ENCODE measurements at places on chromosomes 3 and 15.

DNA sequence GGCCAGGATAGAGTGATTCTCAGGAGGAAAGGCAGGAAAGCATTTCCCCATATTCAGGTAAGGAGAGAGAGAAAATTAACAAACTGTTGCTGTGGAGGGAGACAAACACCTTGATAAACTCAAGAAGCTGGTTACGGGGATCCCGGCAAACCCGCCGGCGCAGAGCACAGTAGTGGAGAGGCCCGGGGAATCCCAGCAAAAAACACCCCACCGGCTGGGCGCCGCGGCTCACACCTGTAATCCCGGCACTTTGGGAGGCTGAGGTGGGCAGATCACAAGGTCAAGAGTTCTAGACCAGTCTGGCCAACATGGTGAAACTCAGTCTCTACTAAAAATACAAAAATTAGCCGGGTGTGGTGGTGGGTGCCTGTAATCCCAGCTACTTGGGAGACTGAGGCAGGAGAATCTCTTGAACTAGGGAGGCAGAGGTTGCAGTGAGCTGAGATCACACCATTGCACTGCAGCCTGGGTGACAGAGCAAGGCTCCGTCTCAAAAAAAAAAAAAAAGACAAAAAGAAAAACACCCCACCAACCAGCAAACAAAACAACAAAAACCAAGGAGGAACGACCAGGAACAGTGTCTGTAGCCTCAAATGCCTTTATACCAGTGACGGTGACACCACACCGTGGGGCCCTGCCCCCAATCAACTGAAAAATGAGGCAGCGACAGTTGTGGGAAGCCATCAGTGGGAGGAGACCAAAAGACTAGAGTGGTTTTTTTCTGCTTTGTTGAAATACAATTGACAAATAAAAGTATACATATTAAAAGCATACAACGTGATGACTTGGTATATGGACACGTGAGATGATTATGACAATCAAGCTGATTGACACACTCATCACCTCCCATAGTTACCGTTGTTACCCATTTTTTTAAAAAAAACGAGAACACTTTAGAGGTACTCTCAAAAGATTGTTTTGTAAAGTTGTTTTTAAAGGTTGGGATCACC, 40.2 kb upstream of the IDH2 start:
- DNase-seq = no peak
- no peaks in the 10 kb centered on the region for H3K27me3 ChIP-seq
- peak overlapping the region; percentile 15 for H3K4me3 ChIP-seq

GRCh38 chr3:33372218-33373081, 67.8 kb downstream of the UBP1 start:
- H3K27ac ChIP-seq = no peak overlapping the region
- no peak for DNase-seq

DNA sequence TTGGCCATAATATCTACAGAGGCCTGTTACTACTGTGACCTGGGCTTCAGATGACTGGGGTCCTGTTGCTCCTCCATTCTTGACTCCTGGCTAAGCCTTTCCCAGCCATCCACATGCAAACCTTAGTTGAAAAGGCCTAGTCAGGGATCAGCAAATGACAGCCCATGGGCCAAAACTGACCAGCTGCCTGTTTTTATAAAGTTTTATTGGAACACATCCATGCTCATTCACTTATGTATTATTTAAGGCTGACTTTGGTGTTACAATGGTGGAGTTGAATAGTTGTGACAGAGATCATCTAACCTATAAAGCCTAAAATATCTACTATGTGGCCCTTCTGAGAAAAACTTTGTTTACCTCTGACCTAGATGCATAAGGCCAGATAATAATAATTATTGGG, 16.8 kb upstream of the SLC4A7 start:
- no peak for DNase-seq
- no peaks in the 10 kb centered on the region for H3K27me3 ChIP-seq
- no peaks in the 10 kb centered on the region for H3K36me3 ChIP-seq
- no peak overlapping the region for H3K27ac ChIP-seq
- no peak overlapping the region for H3K4me3 ChIP-seq
- H3K4me1 ChIP-seq = no peaks in the 10 kb centered on the region

GRCh38 chr3:63089751-63090132, 188.4 kb upstream of the SYNPR start:
- no peak overlapping the region for H3K4me3 ChIP-seq
- H3K4me1 ChIP-seq = no peaks in the 10 kb centered on the region
- no peaks in the 10 kb centered on the region for H3K36me3 ChIP-seq
- DNase-seq = no peak

GRCh38 chr3:10546820-10547263, 41.5 kb upstream of the ATP2B2 start:
- DNase-seq = no peak
- peaks cover 12% of the 10 kb centered on the region for H3K4me1 ChIP-seq
- H3K27me3 ChIP-seq = peaks cover under 1% of the 10 kb centered on the region
- no peak overlapping the region for H3K27ac ChIP-seq

- H3K27ac ChIP-seq = no peak overlapping the region
- no peaks in the 10 kb centered on the region for H3K36me3 ChIP-seq
- H3K4me1 ChIP-seq = no peaks in the 10 kb centered on the region
Measured at GRCh38 chr15:94677202-94677790, 445.9 kb downstream of the MCTP2 start.

GRCh38 chr15:101426761-101427333, 62.7 kb downstream of the PCSK6 start:
- H3K36me3 ChIP-seq = no peaks in the 10 kb centered on the region
- no peak overlapping the region for H3K4me3 ChIP-seq
- H3K4me1 ChIP-seq = no peaks in the 10 kb centered on the region
- no peak for DNase-seq
- H3K27me3 ChIP-seq = peaks cover 9% of the 10 kb centered on the region

GRCh38 chr3:66353530-66353929, 132.7 kb downstream of the SLC25A26 start:
- DNase-seq = no peak
- no peaks in the 10 kb centered on the region for H3K27me3 ChIP-seq
- peak overlapping the region; percentile 43 for H3K4me3 ChIP-seq
- peaks cover 42% of the 10 kb centered on the region for H3K4me1 ChIP-seq
- H3K27ac ChIP-seq = peak overlapping the region; percentile 69

DNA sequence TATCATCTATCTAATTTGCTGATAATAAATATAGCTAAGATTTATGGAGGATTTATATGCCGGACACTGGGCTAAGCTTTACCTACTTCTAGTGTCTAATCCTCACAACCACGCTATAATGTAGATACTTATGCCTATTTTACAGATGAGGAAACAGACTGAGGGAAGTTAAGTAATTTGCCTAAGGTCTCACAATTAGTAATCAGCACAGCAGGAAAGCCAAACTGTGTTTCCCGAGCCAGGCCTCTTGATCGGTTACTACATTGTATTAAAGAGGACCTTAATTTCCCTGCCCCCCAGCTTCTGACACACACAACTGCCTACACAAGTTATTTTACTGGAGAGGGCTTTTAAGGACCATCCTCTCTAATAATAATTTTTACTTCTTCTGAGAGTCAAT, 40.9 kb downstream of the ONECUT1 start:
- H3K4me1 ChIP-seq = no peaks in the 10 kb centered on the region
- H3K4me3 ChIP-seq = no peak overlapping the region
- H3K27ac ChIP-seq = no peak overlapping the region
- peaks cover 61% of the 10 kb centered on the region for H3K27me3 ChIP-seq

DNA sequence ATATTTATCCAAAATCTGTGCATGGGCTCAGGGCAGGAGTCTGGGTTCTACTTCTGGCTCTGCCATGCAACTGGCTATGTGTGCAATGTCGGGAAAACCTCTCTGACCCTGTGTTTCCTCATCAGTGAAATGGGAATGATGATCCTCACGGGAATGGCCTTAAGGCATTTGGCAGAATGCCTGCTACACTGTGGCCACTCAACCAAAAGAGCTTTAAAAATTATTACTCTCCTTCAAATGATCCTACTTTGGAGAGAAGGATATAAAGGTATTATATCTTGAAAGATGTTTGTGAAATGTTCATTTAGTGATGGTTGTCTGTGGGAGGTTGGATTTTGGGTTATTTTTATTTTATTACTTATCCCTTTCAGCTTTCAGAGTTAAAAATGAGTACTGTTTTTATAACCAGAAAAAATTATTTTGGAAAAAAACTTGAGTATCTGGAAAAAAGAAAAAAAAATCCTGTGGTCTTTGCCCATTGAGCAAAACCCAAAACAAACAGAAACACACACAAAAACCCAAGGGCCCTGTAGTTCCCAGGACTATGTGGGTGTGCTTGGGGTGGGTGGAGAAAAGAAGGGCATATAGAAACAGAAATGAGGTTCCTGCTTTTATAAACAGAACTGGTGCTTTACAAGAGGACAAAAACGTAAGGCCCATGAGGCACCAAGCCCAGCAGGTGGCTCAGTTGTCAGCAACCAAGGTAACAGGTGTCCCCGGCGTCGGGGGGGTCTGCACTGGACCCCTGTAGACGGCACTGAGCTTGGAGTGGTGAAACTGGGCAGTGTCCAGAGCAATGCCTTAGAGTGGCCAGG, 22.0 kb downstream of the RGMA start:
- H3K27me3 ChIP-seq = peaks cover 19% of the 10 kb centered on the region
- H3K4me3 ChIP-seq = no peak overlapping the region
- no peaks in the 10 kb centered on the region for H3K36me3 ChIP-seq
- H3K27ac ChIP-seq = no peak overlapping the region
- H3K4me1 ChIP-seq = peaks cover 3% of the 10 kb centered on the region

- H3K4me1 ChIP-seq = no peaks in the 10 kb centered on the region
- no peak overlapping the region for H3K4me3 ChIP-seq
- no peak overlapping the region for H3K27ac ChIP-seq
- DNase-seq = no peak
Measured at GRCh38 chr3:54827776-54828175, 100.1 kb downstream of the LRTM1 start.

DNA sequence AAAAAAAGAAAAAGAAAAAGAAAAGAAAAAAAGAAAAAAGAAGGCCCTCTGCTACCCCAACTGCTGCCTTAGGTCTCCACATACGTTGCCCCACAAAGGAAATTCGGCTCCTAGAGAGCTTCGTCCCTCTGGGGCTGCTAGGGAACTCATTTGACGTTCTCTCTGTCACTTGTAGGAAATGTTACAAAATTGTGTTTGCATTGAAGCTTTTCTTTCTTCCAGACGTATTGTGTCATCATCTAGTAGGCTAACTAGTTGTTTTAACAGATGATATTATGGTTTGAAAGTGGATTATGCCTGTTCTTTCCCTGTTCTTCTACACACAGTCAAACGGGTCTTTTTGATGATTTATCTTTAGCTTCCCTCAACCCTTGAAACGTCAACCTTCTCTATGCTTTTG, 125.3 kb downstream of the BDH1 start:
- no peak overlapping the region for H3K4me3 ChIP-seq
- H3K27me3 ChIP-seq = peaks cover 51% of the 10 kb centered on the region
- H3K36me3 ChIP-seq = no peaks in the 10 kb centered on the region
- no peak overlapping the region for H3K27ac ChIP-seq
- H3K4me1 ChIP-seq = peaks cover 16% of the 10 kb centered on the region

- no peak overlapping the region for H3K27ac ChIP-seq
- H3K36me3 ChIP-seq = no peaks in the 10 kb centered on the region
- no peaks in the 10 kb centered on the region for H3K27me3 ChIP-seq
Measured at GRCh38 chr3:16247282-16248061, 17.3 kb downstream of the DPH3 start.

- H3K4me3 ChIP-seq = no peak overlapping the region
- H3K36me3 ChIP-seq = peaks cover 6% of the 10 kb centered on the region
- no peak overlapping the region for H3K27ac ChIP-seq
- no peaks in the 10 kb centered on the region for H3K4me1 ChIP-seq
Measured at GRCh38 chr3:78734048-78734637, 1033.7 kb downstream of the ROBO1 start.

DNA sequence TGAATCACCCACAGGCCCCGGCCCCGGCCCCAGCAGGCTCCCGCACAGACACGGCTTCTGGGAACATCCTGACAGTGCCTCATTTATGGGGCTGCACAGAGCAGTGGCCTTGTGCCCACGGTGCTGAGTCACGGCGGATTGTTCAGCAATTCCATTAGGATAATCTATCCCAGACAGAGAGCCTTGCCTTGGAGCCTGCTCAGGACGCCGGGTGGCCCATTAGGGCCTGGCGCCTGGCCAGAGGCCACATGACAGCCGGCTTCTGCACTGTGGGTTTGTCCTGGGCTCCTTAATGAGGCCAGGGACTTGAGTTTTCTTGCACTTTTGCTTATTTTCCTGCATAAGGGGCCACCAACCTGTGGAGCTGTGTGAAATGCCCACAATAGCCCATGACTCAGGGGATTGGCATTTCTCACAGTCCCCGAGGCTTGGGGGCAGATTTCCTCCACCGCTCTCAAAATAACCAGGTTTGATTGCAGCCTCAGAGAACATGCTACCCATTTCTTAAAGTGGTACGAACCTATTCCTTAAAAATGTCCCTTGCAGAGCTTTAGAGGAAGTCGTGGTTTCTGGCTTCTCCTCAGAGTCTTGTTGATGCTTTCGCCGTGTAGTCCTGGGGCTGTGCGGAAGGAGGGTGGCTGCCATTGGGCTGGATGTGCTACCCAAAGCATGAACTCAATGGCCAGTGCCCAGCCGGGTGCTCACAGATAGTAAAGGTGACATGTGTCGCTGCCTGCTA, 19.0 kb downstream of the SYNM start:
- H3K27me3 ChIP-seq = peaks cover 19% of the 10 kb centered on the region
- DNase-seq = no peak
- no peak overlapping the region for H3K27ac ChIP-seq
- no peaks in the 10 kb centered on the region for H3K4me1 ChIP-seq

- no peaks in the 10 kb centered on the region for H3K4me1 ChIP-seq
- no peaks in the 10 kb centered on the region for H3K36me3 ChIP-seq
- H3K27me3 ChIP-seq = no peaks in the 10 kb centered on the region
Measured at GRCh38 chr3:58848826-58849225, 182.3 kb upstream of the FAM3D start.

- no peak overlapping the region for H3K4me3 ChIP-seq
- H3K27ac ChIP-seq = no peak overlapping the region
- no peak for DNase-seq
- peaks cover 26% of the 10 kb centered on the region for H3K27me3 ChIP-seq
Measured at GRCh38 chr15:76184650-76185035, 124.9 kb downstream of the TMEM266 start.

GRCh38 chr3:195245531-195245951, 25.4 kb downstream of the XXYLT1 start:
- H3K27me3 ChIP-seq = no peaks in the 10 kb centered on the region
- H3K4me3 ChIP-seq = no peak overlapping the region
- DNase-seq = no peak

Measured in natural killer cell treated with Interleukin-12 subunit alpha and Interleukin-12 subunit beta and Interleukin-15 and Interleukin-18, amount 100 ng/mL, for 72 hours (primary cell).